ENCODE measurements at places on chromosomes 4 and X.

DNA sequence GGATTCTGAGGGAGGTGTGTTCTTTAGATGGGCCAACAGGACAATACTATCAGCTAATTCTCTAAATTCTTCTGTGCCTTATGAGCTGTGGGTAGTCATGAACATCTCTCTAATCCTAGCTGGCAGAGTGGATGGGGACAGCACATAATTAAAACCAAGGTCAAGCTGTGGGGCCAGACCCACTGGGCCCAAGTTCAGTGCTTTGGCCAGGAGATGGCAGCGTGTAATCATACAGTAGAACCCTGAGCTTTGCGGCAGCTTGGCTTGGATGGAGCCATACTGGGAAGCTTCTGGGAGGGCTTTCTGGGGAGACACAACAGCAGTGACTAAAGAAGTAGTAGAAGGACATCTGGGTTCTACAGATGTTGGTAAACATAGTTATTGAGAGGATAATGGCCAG is 140.3 kb upstream of the CXCL13 start:
- no peaks in the 10 kb centered on the region for H3K36me3 ChIP-seq
- no peaks in the 10 kb centered on the region for H3K4me1 ChIP-seq
- H3K4me3 ChIP-seq = no peak overlapping the region
- no peaks in the 10 kb centered on the region for H3K27me3 ChIP-seq
- DNase-seq = no peak

GRCh38 chr4:142356118-142356759 is 489.9 kb downstream of the INPP4B start:
- no peaks in the 10 kb centered on the region for H3K36me3 ChIP-seq
- no peak overlapping the region for H3K27ac ChIP-seq
- no peak for DNase-seq
- no peaks in the 10 kb centered on the region for H3K4me1 ChIP-seq
- H3K27me3 ChIP-seq = no peaks in the 10 kb centered on the region
- H3K4me3 ChIP-seq = no peak overlapping the region

GRCh38 chr4:87420276-87420830 is 2.0 kb upstream of the NUDT9 start:
- H3K4me1 ChIP-seq = 0 out of 2 replicates have a peak, but pooled peaks cover 6% of the 10 kb centered on the region
- no peak overlapping the region for H3K4me3 ChIP-seq
- no peak for DNase-seq
- no peaks in the 10 kb centered on the region for H3K36me3 ChIP-seq
- no peaks in the 10 kb centered on the region for H3K27me3 ChIP-seq

- no peak overlapping the region for H3K4me3 ChIP-seq
- no peaks in the 10 kb centered on the region for H3K27me3 ChIP-seq
- DNase-seq = no peak
- H3K36me3 ChIP-seq = no peaks in the 10 kb centered on the region
- H3K27ac ChIP-seq = no peak overlapping the region
Measured at GRCh38 chr4:76377481-76377901, 43.5 kb downstream of the CCDC158 start.

GRCh38 chr4:153880983-153881382 is 92.1 kb upstream of the SFRP2 start:
- H3K4me1 ChIP-seq = no peaks in the 10 kb centered on the region
- H3K4me3 ChIP-seq = no peak overlapping the region
- no peaks in the 10 kb centered on the region for H3K27me3 ChIP-seq
- H3K27ac ChIP-seq = no peak overlapping the region

DNA sequence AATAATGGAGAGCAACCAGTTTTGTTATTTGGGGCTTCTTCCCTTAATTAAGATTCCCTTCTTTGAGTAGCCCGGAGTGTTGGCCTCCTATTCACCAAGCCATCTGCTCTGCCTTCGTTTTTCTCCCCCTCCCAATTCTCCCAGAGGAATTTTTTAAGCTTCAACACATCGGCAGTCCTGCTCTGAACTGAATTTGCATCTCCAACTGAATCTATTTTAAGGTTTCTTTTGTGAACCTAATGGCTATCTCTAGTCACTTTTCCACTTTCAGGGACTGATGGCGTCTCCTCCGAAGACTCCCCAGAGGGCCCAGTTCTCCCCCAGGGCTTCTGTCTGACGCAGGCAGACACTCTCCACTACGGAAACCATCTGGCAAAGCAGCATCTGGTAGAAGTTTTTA is 280.2 kb downstream of the ADGRA3 start:
- H3K4me1 ChIP-seq = no peaks in the 10 kb centered on the region
- no peak for DNase-seq
- H3K27ac ChIP-seq = no peak overlapping the region
- H3K36me3 ChIP-seq = no peaks in the 10 kb centered on the region
- no peak overlapping the region for H3K4me3 ChIP-seq
- H3K27me3 ChIP-seq = no peaks in the 10 kb centered on the region

DNA sequence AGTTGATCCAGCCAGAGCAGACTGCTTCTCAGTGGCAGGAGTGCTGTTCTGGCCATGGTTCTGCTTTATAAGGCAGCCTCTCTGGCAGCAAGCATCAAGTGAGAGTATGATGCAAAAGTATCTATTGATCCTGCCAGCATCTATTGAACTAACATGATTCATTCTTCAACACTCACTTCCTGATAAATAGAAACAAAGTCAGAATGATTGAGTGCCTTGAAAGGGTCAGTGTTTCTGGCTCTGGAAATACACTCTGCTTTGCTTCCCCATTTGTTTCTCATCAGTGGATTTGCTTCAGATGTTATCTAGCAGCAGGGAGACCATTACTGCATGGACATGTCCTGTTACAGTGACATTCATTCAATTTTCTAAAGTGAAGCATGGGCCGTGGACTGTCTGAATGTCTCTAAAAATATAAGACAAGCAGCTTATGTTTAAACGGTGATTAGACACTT is 66.2 kb upstream of the FRAS1 start:
- H3K27ac ChIP-seq = peak overlapping the region; percentile 25
- no peak overlapping the region for H3K4me3 ChIP-seq
- no peaks in the 10 kb centered on the region for H3K36me3 ChIP-seq
- no peaks in the 10 kb centered on the region for H3K4me1 ChIP-seq
- peak; percentile 75 for DNase-seq

DNA sequence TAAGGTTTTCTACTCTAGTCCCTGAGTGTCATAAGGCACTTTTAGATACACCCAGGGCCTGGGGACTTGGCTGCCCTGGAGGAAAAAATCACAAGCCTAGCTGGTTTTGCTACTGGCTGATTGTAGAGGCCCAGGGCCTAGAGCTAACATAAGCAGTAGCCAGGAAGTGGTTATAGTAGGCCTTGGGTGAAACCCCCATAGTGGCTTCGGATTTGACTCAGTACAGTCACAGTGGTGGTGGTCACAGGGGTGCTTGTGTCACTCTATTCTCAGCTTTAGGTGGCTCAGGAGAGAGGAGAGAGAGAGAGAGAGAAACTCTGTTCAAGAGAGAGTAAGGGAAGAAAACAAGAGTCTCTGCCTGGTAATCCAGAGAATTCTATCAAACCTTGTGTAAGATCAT is 194.5 kb upstream of the EDA2R start:
- H3K36me3 ChIP-seq = no peaks in the 10 kb centered on the region
- H3K4me3 ChIP-seq = no peak overlapping the region
- H3K27ac ChIP-seq = no peak overlapping the region
- no peaks in the 10 kb centered on the region for H3K27me3 ChIP-seq
